Thyroid gland (tissue), 4 donors: ENCODE measurements at places on chromosomes 16 and 17. TPM values are rescaled to one million over a fixed set of nuclear protein-coding genes. Genes with fewer than 3 reads are reported as not detected.

NECAB2 gene
- 0.63 TPM for total RNA-seq

CDH5 gene
- 90.0 TPM for total RNA-seq

AANAT gene
- not detected for total RNA-seq

SLC6A2 gene
- total RNA-seq: not detected

UMOD gene
- not detected for total RNA-seq

BHLHA9 gene
- total RNA-seq: not detected

SHISA6 gene
- total RNA-seq: 0.88 TPM

IRX5 gene
- total RNA-seq: not detected

BAIAP3 gene
- 0.45 TPM for total RNA-seq

EVPLL gene
- total RNA-seq: 1.4 TPM
